Hematopoietic multipotent progenitor cell treated with erythropoietin and hydrocortisone succinate and interleukin-3 and kit ligand, for 8 days (in vitro differentiated cells): ENCODE measurements at places on chromosomes 1 and 21.

DNA sequence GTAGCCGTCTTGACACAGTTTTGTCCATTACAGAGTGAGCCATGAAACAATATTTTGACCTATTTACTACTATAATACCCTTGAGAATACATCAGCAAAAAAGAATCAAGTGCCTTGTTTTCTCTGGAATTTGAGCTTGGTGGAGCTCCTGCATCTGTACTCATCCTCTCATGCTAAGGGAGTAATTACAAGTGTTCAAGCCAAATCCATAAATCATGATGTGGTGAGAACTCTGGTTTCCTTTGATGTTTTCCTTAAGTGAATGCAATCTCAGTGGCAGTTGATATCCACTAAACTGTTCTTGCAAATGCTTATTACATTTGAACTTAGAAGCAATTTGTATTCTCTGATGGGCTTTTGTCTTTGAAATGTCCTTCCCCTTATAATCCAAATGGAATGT, 824.6 kb upstream of the TMPRSS15 start:
- DNase-seq: no peak

DNA sequence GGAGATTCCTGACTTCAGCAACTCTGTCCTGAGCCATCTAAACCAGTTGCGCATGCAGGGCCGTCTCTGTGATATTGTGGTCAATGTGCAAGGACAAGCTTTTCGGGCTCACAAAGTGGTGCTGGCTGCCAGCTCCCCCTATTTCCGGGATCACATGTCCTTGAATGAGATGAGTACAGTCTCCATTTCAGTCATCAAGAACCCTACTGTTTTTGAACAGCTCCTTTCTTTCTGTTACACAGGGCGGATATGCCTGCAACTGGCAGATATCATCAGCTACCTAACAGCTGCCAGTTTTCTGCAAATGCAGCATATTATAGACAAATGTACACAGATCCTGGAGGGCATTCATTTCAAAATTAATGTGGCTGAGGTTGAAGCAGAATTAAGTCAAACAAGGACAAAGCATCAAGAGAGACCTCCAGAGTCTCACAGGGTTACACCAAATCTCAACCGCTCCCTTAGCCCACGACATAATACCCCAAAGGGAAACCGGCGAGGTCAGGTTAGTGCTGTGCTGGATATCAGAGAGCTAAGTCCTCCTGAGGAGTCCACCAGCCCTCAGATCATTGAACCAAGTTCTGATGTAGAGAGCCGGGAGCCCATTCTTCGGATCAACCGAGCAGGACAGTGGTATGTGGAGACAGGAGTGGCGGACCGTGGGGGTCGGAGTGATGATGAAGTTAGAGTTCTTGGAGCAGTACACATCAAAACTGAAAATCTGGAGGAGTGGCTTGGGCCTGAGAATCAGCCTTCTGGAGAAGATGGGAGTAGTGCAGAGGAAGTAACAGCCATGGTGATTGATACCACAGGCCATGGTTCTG, 2.3 kb downstream of the ZBTB37 start:
- peak; percentile 87 for DNase-seq

- no peak for DNase-seq
These were observed 47.7 kb downstream of the TPR start for GRCh38 chr1:186327331-186327730.

DNA sequence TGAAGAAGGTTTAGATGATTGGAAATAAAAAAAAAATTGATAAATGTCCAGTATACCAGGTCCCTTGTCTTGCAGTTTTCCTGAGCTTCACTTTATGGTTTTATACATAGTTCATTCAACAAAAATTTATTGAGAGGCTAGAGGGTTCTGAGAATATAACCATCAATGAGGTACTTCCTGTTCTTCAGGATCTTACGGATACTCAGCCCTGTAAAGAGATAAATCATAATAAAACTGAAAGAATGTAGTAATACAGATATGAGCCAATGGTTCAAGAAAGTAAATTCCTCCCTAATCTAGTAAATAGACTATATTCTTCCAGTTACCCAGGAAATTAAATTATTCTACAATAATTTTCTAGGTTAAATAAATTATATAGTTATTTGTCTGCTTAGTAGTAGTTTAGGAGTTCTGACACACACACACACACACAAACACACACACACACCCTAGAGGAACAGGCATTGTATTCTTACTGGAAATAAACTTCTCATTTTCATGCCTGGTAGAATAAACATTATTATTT, 70.4 kb upstream of the HMCN1 start:
- DNase-seq: no peak

DNA sequence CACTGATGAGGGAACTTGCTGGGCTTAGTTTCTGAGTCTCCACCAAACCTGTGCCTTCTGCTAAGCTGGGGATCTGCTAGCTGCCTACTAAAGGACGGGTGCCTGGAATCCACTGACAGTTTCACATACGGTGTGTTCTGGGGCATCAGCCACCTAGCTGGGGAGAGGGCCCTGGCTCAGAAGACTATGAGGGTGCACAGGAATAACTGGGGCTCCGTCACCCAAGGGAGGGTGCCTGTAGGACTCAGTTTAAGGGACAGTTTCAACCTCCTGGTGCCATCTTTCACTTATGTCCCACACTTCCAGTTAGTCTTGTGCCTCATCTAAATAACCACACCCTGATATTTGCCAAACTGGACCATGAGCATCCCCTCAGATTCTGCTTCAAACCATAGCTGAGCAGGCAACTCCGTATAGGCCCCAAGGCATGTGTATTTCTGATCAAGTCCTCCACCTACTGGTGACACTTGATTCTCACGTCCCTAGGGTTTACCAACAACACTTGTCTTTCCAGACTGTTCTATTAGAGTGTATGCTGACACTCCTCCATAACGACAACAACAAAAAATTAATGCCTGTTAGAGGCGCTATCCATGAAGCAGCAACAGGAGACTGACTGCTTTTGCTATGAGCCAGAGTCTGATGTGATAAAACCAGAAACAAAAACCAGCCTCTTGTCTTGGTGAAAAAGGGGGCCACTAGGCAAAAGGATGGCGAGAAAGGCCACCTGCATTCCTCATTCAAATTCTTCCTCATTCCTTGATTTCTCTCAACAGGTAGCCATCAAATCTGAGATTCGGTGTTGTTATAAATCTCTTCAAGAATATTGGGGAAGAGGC, 55.0 kb upstream of the PAXBP1 start:
- DNase-seq: peak; percentile 71

DNA sequence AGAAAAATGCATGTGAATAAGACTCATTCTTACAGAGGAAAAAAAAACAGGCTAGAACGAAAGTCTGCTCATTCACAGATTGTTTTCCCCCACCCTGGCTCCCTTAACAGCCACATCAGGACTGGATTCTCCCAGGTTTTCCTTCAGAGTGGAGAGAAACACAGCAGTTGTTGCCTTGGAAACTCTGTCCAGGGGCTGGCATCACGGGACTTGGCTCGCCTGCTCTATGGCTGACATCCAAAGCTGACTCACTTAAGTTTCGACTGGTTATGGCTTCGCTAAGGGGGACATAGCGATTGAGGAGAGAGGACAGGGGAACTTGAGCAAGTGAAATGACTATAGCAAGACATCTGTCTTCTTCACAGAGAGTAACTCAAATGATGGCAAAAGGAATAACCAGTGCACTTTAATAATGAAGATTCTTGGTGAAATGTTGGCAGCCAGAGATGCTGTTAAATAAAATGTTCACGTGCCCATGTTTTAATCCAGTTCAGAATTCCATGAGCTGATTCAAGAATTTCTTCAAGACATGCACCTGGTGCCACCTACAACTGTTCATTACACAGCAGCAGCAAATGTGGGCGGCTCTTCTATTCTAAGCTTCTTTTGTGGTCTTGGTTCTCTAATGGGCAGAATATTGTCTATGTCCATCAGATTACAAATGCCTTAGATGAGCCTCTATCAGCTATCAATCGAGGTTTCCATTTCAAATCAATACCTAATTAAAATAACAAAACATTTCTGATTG, 21.8 kb downstream of the MIS18A start:
- no peak for DNase-seq

DNA sequence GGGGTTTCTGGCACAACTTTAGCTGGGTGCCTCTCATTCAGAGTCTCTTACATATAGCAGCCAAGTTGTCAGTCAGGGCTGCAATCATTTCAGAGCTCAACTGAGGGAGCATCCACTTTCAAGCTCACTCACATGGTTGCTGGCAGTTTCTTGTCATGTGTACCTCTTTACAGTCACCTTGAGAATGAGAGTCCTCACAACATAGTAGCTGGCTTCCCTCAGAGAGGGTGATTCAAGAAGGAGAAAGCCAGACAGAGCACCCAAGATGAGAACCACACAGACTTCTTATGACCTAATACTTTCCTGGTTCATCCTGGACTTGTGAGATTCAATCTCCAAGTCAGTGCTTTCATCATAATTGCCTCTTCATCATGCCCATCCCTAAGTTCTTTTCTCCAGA, 57.2 kb downstream of the DPT start:
- no peak for DNase-seq

DNA sequence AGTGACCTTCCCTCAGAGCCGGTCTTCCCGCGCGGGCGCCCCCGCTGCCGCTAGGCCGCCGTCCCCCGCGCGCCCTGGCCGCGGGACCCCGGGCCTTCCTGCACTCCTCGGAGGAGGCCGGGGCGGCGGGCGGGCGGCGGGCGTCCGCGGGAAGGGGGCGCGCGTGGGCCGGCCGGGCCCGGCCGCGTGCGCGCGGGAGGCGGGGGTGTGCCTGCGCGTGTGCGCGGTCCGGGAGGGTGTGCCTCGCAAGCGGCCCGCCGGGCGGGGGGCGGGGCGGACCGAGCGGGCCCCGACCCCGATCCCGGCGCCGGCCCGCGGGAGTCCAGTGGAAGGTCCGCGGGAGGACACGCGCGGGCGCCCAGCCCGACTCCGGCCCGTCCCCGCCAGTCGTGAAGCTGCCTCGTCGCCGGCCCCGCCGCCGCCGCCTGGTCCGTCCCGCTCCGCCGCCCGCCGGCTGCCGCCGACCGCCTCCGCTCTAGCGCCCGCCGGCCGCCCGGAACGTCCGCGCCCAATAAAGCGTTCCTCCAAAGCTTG, 438 bp downstream of the MRPS6 start:
- peak; percentile 37 for DNase-seq

- no peak for DNase-seq
These were observed 68.1 kb upstream of the SLC45A1 start for GRCh38 chr1:8249838-8250237.

GRCh38 chr21:41973861-41974751, 20.3 kb upstream of the C2CD2 start:
- no peak for DNase-seq

GRCh38 chr1:2391931-2392509, 379 bp downstream of the RER1 start:
- DNase-seq: peak; percentile 29

- DNase-seq: no peak
These were observed 168.7 kb downstream of the RRAGC start for GRCh38 chr1:38690790-38691449.

- no peak for DNase-seq
These were observed 208.6 kb downstream of the LHX8 start for GRCh38 chr1:75342786-75343185.

GRCh38 chr1:196317535-196318522, 290.4 kb downstream of the KCNT2 start:
- peak; percentile 44 for DNase-seq

DNA sequence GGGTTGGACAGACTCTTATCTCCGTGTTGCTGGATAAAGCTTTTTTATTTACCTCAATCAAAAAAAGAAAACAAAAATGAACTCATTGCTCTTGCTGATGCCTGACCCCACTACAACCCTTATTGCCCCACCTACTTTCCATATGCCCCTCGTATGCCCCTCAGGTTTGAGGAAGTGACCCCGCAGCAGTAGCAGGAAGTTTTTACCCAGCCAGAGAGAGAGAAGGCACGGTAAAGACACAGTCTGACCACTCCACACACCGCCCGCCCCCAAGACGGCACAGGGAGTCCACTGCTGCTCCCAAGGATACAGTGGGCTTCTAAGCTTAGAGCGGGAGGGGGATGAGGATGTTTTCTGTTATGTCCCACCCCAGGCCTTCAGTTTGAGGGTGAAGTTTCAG, 9.8 kb downstream of the PLEKHO1 start:
- DNase-seq: no peak

GRCh38 chr1:2050793-2051682, 827 bp downstream of the PRKCZ start:
- DNase-seq: no peak

DNA sequence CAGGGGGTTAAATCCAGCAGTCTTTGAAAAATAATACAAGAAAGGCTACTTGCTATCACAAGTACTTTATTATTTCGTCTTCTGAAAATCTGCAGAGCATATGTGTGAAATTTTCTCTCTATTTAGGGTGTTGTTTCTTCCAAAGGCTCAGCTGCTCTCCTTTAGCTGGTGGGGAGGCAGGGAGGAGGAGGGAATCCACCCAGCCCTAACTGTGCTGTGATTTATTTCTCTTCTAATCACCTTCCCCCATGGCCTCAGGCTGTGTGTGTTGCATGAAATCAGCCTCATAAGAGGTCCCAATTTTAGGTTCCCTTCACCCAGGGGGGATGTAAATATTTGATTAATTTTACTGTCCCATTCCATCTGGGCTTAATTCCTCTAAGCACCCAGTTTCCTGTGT, 77.6 kb upstream of the PGBD5 start:
- no peak for DNase-seq

- no peak for DNase-seq
These were observed 5.2 kb downstream of the FCGR2A start for GRCh38 chr1:161510477-161510876.

DNA sequence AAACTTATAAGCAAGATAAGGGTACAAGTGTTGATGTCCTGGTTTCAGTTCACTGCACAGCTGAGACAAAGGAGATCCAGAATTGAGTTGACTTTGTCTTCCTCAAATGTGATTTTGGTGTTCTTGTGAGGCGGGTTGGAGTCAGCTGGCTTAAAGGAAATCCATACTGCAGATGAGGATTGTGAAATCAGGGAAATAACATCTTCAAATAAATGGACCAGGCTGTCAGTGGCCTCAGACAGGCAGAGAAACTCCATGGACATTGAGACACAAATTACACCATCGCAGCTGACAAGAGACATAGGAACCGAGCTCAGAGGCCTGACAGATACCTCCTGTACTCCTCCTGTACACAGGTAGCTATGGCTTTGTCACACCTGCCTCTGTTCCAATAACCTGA, 27.0 kb upstream of the REG4 start:
- no peak for DNase-seq

GRCh38 chr1:2495026-2495425, 18.9 kb downstream of the PLCH2 start:
- DNase-seq: no peak

DNA sequence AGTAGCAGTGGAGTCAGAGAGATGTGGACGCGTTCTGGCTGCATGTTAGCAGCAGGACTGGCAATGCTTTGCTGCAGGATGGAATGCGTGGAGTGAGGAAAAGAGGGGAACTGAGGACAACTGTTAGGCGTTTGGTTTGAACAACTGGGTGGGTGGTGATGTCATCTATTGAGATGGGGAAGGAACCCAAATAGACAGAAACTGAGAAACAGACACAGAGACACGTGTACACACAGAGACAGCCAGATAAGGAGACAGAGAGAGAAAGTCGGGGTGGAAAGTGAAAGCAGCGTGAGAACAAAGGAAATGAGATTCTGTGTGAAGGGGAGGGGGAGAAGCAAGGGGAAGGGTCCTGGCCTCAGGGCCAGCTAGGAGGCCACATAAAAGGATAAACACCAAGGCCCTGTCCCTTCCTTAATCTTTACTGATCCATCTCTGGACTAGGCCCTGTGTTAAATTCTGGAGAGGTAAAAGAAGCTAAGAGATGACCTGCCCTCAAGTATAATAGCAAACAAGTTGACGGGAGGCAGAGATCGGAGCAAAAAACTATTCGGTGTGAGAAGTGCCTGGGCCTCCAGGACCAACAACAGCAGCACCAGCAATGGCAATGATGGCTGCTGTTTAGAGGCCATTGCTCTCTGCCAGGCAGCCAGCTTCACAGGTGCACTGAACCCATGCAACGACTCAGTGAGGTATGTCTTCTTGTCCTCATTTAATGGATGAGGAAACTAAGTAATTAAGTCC, 31.6 kb downstream of the VWA5B1 start:
- no peak for DNase-seq
